CD4-positive, CD25-positive, alpha-beta regulatory T cell (primary cell): ENCODE measurements at places on chromosomes 11 and 22. TPM values are rescaled to one million over a fixed set of nuclear protein-coding genes. Genes with fewer than 3 reads are reported as not detected.

DNA sequence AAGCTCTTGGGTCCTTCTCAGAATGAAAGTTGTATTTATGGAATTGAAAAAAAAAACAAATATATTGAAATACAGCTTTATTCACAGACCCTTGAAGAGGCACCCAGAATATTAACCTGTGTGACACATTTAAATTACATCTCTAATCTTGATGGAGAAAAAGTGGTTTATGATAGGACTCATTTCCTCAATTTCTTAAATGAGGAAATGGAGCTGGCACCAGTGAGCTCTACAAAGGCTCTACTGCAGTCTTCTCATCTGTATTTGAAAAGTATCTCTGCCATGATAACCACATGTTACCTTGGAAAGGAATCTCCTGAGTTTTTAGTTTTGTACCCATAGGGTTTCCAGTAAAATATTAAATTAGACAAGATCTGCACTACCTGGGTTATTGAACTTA, 186.5 kb downstream of the HIPK3 start:
- no peaks in the 10 kb centered on the region for H3K36me3 ChIP-seq
- no peak overlapping the region for H3K27ac ChIP-seq
- H3K4me3 ChIP-seq, result no peak overlapping the region
- H3K27me3 ChIP-seq, result peaks cover 2% of the 10 kb centered on the region
- no peaks in the 10 kb centered on the region for H3K4me1 ChIP-seq

DNA sequence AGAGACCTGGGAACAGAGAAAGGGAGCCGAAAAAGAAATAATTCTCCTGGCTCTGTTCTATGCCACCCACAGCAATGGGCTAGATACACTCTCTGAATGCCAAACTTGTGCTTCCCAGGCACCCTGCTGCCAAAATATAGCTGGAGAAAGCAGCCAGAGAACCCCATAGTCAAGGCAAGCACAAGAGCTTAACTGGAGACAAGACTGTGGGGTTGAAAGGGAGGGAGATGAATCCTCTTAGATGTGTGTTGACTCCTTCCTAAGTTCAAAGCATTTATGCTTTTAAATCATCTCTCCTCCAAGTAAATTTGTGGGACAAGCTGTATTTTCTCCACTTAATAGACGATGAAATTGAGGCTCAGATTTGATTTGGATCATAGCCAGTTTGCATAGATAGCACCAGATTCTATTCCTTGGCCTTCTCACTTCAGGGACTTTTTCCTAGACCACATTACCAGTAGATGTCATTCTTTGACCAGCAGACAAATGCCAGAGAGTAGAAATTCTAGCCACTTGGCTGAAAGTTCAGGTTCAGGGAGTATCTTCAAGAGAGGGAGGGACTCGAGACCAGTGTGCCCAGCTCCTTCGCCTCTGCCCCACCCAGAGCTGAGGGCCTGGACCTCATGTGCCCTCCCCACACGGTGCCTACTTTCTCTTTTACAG, 16.5 kb upstream of the ETS1 start:
- H3K4me1 ChIP-seq, result peaks cover 25% of the 10 kb centered on the region
- no peak for DNase-seq
- no peaks in the 10 kb centered on the region for H3K36me3 ChIP-seq
- no peak overlapping the region for H3K27ac ChIP-seq

DNA sequence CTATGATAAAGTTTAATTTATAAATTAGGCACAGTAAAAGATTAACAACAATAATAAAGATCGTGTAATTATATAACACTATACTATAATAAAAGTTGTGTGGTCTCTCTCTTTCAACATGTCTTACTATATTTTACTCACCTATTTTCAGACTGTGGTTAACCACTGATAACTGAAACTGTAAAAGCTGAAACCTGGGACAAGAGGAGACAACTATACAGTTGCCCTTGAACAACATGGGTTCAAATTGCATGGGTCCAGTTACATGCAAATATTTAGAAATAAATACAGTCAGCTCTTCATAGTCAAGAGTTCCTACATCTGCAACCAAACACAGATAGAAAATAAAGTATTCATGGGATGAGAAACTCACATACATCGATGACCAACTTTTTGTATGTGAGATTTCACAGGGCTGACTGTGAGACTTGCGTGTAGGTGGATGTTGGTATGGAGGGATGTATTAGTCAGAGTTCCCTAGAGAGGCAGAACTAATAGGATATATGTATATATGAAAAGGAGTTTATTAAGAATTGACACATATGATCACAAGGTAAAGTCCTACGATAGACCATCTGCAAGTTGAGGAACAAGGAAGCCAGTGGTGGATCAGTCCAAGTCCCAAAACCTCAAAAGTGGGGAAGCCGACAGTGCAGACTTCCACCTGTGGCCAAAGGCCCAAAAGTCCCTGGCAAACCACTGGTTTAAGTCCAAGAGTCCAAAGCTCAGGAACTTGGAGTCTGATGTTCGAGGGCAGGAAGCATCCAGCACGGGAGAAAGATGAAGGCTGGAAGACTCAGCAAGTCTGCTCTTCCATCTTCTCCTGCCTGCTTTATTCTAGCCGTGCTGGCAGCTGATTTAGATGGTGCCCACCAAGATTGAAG, 359.5 kb downstream of the INSC start:
- no peak for DNase-seq
- H3K36me3 ChIP-seq, result no peaks in the 10 kb centered on the region
- H3K27me3 ChIP-seq, result no peaks in the 10 kb centered on the region
- H3K4me3 ChIP-seq, result no peak overlapping the region
- no peak overlapping the region for H3K27ac ChIP-seq
- no peaks in the 10 kb centered on the region for H3K4me1 ChIP-seq

GRCh38 chr11:8650401-8650990, 32.0 kb downstream of the TRIM66 start:
- H3K27ac ChIP-seq, result no peak overlapping the region
- no peaks in the 10 kb centered on the region for H3K4me1 ChIP-seq
- no peak overlapping the region for H3K4me3 ChIP-seq
- peaks cover 54% of the 10 kb centered on the region for H3K36me3 ChIP-seq
- H3K27me3 ChIP-seq, result no peaks in the 10 kb centered on the region

GRCh38 chr11:115616971-115617370, 112.8 kb upstream of the CADM1 start:
- no peaks in the 10 kb centered on the region for H3K36me3 ChIP-seq
- H3K27ac ChIP-seq, result no peak overlapping the region
- DNase-seq, result no peak

DNA sequence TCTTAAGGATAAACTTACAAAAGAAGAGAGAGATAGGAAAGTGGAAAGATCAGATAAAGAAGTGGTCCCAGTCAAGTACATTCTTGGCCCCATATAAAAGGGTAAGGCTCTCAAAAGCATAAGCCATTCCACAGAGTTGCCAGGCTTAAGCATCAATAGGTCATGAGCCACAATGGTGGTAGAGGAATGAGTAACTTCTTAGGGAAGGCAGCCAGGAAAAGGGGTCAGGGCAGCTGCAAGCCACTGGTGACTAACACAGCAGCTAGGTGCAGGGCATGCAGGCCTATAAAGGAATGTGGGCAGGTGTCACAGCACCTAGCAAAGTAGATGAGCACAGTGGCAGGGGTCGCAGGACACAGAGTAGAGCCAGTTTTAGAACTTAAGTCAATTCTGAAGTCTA, 302.6 kb upstream of the FAT3 start:
- no peaks in the 10 kb centered on the region for H3K36me3 ChIP-seq
- no peak overlapping the region for H3K27ac ChIP-seq
- H3K27me3 ChIP-seq, result no peaks in the 10 kb centered on the region
- DNase-seq, result no peak

GRCh38 chr11:126475014-126475991, 119.8 kb downstream of the ST3GAL4 start:
- no peak overlapping the region for H3K4me3 ChIP-seq
- no peak overlapping the region for H3K27ac ChIP-seq
- H3K4me1 ChIP-seq, result peaks cover 11% of the 10 kb centered on the region
- H3K36me3 ChIP-seq, result no peaks in the 10 kb centered on the region

DNA sequence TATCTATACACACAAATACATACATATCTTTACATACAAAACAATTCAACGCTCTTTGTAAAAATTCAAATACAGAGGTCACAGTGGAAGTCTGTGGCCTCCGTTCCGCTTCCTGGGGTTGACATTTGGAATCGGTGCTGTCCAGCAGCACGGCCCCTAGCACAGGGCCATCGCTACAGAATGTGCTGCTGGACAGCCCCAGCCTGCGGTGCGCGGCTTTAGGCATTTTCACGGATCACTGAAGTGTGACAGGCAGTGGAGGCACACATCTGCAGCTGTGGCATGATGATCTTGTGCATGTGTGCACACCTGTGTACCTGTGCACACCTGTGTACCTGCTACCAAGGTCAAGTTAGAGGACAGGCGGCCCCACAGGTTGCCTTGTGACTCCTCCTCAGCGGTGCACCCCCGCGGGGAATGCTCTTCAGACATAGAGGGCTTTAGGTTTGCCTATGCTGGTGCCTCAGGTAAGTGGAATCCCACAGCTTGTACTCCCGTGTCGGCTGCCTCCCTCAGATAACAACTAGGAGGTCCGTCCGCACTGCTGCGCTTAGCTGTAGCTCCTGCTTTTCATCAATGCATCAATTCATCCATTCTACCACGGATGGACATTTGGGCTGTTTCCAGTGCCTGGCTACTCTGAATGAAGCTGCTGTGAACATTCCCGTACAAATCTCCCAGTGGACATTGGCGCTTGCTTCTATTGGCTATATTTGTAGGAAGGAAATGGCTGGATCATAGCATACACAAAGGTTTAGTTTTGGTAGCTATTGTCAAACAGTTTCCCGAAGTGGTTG, 29.9 kb downstream of the GAL start:
- no peak overlapping the region for H3K4me3 ChIP-seq
- no peaks in the 10 kb centered on the region for H3K4me1 ChIP-seq
- H3K27ac ChIP-seq, result no peak overlapping the region
- DNase-seq, result no peak

- no peak overlapping the region for H3K4me3 ChIP-seq
- no peak for DNase-seq
- no peaks in the 10 kb centered on the region for H3K27me3 ChIP-seq
- H3K4me1 ChIP-seq, result no peaks in the 10 kb centered on the region
- H3K36me3 ChIP-seq, result no peaks in the 10 kb centered on the region
Measured at GRCh38 chr11:39641751-39642150, 1817.7 kb downstream of the LRRC4C start.

DNA sequence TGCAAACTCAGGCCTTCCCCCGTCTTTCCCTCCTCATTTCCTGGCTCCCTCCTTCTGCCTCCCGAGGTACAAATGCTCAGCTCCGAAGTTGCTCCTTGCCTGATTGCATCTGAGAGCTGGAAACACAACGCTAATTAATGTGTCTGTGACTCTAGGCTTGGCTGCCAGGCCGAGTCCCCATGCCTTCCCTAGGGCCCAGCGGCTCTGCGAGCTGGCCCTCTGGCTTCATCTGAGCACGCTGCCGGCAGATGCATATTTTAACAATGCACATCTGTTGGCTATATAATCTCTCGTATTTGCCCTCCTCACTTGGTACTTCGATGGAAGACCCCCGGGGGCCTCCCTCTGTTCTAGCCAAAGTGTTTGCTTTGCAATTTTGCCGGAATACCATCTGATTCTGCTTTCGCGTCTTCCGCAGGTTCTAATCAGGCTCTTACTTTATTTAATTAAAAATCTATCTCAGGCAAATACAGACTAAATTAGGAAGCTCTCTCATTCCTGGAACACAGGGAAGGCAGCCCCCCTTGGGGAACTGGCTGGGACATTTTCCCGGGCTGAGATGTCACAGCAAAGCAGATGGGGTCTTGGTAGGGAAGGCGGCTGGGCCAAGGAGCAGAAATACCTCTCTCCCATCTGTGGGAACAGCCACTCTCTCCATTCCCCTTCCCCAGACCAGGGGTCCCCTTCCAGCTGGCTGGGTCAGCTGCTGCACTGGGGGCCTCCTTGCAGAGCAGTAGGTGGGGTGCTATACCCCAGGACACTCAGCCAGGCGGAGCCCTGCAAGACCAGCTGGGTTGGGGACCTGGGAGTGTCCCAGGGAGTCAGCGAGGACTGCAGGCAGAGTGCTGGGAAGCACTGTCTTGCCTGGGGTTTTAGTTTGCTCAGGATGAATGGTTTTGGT, 162.8 kb downstream of the ST3GAL4 start:
- H3K4me1 ChIP-seq, result no peaks in the 10 kb centered on the region
- no peaks in the 10 kb centered on the region for H3K36me3 ChIP-seq
- no peak overlapping the region for H3K27ac ChIP-seq
- no peaks in the 10 kb centered on the region for H3K27me3 ChIP-seq

TP53AIP1 gene
- total RNA-seq, result not detected
